Activated gamma-delta T cell (primary cell): ENCODE measurements at places on chromosomes 1 and 21.

GRCh38 chr1:215807911-215808436 is 240.9 kb downstream of the KCTD3 start:
- no peak for DNase-seq

DNA sequence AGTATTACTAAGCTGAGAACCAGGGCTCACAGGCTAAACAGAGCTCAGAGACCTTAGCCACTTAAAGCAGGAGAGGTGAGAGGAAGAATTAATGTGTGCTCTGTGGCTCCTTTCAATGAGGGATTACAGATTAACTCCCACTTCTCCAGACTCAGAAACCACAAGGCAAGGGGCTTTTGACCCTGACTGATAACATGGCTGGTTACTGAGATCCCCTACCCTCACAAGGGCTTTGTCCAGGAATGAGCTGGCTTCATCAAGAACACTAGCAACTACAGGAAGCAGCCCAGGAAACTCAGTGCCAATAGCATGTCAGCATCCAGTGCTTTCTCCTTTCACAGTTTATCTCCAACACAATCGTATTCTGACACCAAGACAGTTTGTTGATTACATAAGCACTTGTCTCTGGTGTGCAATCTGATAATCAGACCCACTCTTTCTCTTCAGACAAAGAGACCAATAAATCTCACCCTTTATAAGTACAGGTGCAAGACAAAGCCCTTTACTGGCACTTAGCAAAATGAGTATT is 38.8 kb downstream of the ERI3 start:
- no peak for DNase-seq

DNA sequence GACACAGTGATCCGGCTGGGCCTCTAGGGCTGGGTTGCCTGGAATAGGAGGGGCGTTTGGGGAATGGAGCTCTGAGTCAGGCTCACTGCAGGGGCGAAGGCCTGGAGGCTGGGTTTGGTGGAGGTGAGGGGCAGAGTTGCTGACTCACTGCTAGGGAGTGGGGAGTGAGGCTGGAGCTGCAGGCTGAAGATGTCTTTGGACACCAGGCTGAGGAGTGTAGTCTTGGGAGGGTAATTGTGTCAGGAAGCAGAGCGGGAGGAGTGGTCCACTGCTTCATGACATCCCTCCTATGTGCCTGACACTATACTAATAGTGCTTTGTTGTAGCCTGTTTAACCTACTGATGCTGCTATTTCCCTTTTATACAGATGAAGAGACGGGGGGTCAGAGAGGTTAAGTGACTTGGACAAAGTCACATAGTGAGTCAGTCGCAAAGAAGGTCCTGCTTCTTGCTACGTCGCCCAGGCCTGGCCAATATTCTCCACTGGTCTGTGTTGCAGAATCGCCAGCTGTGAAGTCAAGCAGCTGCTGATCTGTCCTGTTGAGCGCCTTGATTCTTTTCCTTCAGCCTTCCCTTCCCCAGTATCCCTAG is 13.6 kb downstream of the ACTL8 start:
- DNase-seq = no peak

DNA sequence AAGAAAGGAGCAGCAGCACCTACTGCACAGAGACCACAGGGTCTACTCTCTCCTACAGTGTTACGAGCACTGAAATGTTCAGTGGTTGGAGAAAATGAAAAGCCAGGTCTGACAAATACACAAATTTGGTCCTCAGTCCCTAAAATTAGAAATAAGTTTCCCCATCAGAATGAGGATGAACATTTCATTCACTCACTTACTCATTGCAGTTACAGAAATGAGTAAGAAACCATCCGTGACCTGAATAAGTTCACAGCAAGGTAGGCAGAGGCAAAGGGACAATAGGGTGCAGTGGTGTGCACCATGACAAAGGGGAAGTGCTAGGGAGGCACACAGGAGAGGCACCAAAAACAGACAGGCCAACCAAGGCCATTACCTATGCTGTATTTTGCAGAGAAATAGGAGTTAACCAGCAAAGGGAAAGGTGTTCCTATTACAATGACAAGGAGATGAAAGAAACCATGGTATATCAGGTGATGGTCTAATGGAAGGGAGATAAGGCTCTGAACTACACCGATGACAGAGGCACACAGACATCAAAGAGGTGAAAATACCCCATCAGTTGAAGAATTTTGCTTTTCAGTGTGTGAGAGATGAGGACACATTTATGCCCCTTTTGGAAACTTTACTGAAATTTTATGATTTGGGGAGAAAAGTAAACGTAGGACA is 29.4 kb downstream of the VAV3 start:
- no peak for DNase-seq

GRCh38 chr1:10622910-10623685 is 148.3 kb downstream of the PEX14 start:
- DNase-seq = no peak

DNA sequence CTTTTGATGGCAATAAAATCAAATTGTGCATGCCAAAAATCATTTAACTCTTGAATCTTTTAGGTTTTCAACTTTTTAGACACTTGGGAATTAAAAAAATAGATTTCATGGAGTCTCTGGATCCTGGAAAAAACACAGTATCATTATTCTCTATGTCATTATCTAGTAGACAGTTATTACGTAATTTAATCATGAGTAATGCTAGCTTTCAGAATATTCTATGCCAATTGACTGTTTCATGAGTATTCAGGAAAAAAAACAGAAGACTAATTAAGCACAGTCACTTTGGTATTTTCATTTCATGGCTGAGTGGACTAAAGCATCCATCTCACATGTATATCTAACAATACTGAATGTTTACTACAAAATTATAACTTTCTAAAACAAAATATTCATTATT is 44.0 kb downstream of the ODF2L start:
- DNase-seq = no peak

GRCh38 chr1:85609976-85610375 is 29.4 kb downstream of the CCN1 start:
- no peak for DNase-seq

GRCh38 chr1:65148548-65149350 is 746 bp downstream of the AK4 start:
- no peak for DNase-seq

DNA sequence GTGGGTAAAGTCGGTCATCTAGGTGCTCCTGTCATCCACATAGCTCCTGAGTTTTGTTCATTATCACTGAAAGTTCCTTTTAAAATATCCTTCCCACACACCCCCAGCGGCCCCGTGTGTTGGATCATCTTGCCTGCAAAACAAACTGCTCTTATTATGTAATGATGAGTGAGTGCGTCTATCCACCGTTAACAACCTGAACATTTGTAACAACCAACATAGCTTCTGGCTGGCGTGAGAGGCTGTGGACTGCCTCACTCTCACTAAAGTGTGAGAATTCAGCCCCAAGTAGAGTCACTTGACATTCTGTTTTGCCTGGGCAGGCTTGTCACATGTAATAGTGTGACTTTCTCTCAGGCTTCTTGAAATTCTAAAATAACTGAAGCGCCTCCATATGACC is 14.5 kb upstream of the KCNA2 start:
- DNase-seq = no peak

DNA sequence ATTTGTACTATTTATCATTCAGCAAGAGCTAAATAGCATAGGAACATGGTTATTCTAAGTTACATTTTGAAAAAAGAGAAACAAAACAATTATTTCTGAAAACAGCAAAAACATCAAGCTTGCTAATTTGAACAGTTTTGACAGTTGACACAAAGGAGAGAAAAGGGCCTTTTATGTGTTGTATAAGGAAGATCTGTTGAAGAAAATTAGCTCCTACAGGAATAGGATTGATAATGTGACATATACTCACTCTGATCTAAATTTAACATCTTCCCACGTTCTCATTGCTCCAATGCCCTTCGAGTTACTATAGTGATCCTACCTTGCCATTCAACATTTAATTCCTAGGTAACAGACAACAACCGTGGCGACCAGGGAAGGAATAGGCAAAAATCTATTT is 61.4 kb upstream of the BTG3 start:
- no peak for DNase-seq

GRCh38 chr1:23791516-23792047 is 637 bp downstream of the LYPLA2 start:
- no peak for DNase-seq

DNA sequence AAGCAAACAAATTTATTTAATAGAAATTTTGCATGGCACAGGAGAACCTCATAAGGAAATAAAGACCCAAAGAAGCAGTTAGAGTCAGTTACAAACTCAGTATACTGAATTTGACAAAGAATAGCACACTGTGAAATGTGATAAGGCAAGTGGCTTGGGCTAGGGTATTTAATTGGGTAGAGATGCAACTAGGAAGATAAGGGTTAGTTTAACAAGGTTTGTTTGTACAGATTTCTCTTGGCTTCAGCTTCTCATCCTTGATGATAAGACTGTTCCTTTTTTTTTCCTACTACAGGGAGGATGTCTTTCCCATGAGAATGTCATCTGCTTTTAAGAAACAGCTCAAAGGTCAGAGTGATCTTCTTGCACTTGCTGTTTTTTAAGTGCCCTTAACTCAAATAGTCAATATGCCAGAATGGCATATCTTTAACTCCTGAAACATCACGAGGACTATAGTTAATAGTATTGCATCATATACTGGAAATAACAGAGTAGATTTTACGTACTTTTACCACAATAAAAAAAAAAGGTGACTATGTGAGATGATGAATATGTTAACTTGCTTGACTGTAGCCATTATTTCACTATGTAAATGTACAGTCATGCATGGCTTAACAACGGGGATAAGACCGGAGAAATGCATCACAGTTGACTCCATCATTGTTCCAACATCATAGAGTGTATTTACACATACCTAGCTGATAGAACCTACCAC is 9.2 kb upstream of the TRAF3IP3 start:
- no peak for DNase-seq

- no peak for DNase-seq
Measured at GRCh38 chr1:6868660-6869380, 83.6 kb downstream of the CAMTA1 start.

GRCh38 chr1:236128646-236129178 is 13.6 kb upstream of the GPR137B start:
- DNase-seq = no peak

DNA sequence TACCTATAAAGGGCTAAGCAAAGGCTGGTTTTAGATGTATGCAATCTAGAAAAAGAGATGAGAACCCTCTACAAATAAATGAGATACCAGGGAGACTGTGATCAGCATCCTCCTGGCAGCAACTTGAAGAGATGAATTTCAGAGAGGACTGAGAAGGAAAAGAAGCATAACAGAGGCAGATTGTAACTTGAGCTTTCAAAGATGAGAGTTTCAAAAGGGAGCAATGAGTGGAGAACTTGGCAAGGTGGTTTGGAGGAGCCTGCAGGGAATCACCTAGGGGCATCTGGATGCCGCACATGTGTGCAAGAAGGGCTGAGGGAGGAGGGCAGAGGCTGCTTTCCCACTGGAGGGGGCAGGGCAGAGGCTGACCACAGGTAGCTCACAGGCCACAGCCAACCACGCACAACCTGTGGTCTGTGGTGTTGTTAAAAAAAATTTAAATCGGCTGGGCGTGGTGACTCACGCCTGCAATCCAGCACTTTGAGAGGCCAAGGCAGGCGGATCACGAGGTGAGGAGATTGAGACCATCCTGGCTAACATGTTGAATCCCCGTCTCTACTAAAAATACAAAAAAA is 50.2 kb downstream of the PCNX2 start:
- no peak for DNase-seq

DNA sequence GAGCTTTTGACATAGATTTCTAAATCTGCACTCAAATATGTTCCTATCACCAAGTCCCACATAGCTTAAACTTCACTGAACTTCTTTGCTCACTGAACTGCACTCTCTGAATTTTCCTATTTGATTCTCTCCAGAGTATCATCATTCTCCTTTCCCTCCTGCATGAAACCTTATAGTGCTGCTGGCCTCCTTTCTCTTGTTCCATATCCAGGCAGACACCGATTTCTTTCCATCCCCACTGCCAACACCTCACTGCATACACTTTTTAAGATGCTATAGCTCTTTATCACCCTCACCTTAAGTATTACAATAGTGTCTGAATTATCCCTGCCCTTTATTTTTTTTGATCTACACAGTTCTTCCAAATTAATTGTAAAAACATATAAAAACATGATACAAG is 3.1 kb upstream of the TRIM45 start:
- DNase-seq = no peak

GRCh38 chr1:206521127-206521526 is 13.8 kb downstream of the RASSF5 start:
- DNase-seq = no peak

- DNase-seq = no peak
Measured at GRCh38 chr1:150156868-150157603, 7.3 kb downstream of the PLEKHO1 start.

GRCh38 chr1:201014816-201015200 is 8.7 kb downstream of the KIF21B start:
- DNase-seq = no peak

DNA sequence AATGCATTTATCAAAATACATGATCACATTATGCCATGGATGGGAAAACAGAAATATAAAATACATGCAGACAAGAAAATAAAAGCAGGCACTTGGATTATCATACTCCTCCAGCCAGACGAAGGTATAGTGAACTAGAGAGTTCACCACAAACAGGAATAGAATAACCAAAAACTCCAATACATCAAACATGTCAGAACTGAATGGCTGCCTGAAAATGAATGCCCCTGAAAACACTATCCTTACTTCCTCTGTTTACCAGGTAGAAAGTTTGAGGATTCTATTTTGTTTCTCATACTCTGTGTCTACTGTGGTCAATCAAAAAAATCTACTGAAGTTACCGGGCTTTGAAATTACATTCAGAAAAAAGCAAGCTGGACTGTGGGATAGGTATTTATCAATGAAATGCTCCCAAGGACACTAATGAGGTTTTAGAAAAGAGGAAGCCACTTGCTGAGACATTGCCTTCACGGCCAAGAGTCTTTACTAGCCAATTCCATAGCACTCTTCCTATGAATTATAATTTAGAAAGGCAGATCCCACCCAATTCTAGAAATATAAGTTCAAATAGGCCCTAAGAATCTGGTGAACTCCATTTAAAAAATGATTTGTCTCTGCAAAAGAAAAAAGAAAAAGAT is 197.7 kb downstream of the SMYD3 start:
- no peak for DNase-seq

GRCh38 chr1:208101661-208102431 is 142.3 kb downstream of the PLXNA2 start:
- DNase-seq = no peak

DNA sequence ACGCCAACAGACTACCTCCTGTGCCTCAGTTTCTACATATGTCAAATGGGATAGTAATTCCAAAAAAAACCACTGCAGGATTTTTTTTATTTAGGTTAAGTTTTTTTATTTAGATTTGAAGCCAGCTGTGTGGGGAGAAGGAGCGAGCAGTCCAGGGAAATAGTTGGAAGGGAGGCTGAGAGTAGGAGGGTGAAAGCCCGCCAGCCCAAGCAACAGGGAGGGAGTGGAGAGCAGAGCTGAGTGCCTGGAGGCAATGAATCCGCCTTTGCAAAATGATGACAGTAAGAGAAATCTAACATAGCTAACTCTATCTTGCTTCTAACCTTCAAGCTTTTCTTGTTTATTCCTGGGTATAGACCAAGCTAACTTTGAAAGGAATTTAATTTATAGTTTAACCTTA is 15.6 kb upstream of the C1orf198 start:
- DNase-seq = no peak

DNA sequence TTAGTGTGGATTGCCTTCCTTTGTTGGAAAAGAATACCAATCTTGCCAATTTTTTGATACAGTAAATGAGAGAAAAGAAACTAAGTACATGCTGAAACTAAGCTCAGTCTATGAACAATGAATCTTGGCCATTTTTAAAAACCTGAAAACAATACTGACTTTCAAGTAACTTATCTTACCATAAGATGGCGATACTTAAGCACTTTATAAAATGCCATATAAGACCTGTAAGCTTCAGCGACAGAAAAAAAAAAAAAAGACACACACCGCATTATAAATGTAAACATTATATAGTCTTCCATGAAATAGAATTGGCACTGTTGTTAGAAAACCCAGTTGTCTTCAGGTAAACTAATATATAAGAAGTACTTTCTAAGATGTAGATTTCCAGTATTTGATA is 3.0 kb downstream of the OLFM3 start:
- no peak for DNase-seq
